AG10803 (cell line): ENCODE measurements at places on chromosomes 2 and 18.

DNA sequence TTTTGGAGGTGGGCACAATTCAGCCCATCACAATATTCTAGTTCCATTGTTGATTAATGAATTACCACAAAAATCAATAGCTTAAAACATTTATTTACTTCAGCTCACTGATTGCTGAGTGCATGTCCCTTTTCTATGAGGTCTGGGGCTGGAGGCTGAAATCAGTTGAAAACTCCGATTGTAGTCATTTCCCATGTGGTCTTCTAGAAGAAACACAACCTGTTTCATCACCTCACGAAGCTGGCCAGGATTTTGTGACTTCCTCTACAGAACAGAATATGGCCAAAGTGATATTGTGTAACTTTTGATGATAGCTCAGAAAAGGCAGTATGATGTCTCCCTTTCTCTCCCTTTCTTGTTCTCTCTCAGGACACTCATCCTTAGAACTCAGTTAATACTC, 44.1 kb upstream of the CYRIA start:
- DNase-seq = no peak

DNA sequence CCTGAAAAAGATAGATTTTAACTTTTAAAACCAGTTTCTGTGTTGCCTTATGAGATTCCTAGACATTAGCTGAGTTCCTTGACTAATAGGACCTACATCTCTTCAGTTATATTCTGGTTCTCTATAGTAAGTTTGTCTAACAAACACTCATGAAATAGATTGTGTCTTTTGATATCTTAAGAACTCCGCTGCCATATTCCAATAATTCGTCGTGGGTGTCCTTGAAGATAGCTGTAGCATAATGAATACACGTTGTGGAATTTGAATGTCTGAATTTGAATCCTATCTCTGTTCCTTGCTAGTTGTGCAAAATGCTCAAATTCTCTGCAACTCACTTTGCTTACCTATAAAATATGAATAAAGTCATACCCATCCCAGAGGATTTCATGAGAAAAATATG, 176.8 kb upstream of the COL3A1 start:
- no peak for DNase-seq

DNA sequence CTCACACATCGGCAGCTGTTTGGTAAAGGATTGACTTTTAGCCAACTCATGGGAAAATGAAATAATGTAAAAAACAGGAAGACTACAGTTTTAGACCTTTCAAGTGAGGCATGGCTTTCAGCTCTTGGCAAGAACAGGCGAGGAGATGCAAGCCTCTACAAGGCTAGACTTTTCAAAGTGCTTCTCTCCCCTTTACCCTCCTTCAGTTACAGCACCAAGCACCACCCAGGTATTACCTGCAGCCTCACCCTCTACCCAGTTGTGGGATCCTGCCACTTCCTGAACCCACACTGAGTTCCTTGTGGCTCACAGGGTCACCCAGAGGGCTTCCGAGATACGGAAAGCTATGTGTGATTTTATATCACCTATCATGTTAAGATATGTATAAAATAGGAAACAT, 14.7 kb downstream of the UGT1A10 start:
- DNase-seq = no peak

GRCh38 chr2:120267348-120267747, 14.7 kb downstream of the RALB start:
- no peak for DNase-seq

DNA sequence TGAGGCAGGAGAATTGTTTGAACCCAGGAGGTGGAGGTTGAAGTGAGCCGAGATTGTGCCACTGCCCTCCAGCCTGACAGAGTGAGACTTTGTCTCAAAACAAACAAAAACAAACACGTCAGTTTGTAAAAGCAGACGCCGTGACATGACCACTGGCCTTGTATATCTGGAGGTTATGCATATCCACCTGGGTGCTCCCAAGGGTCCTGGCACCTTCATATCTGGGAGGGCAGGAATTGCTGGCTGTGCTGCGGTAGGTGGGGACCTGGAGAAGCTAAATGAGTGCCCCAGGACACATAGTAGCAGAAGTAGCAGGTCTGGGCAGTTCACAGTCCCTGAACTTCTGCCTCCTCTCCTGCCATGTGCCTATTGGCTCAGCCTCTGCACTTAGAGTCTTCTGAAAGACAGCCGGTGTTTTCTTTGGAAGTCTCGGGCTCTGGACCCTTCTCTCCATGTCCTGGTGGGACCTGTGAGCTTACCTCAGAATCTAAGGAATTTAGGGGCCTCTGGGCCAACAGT, 30.9 kb upstream of the IL1R2 start:
- DNase-seq = no peak

- no peak for DNase-seq
Measured at GRCh38 chr2:32290000-32290339, 12.3 kb downstream of the YIPF4 start.

- peak; percentile 49 for DNase-seq
Measured at GRCh38 chr2:203804764-203805485, 62.6 kb upstream of the CTLA4 start.

DNA sequence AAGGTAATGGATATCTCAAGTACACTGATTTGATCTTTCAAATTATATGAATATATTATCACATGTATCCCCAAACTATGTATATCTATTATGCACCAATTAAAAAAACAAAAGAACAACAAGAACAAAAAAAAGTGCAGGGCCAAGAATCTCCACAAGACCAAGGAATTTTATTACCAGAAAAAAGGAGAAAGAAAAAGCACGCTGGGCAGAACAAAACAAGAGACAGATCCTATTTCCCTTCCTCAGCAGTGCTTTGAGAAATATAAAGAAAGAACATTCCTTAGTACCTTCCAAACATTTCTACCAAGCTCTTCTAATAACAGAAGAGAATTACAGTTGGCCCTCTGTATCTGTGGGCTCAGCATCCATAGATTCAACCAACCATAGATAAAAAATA, 144.7 kb upstream of the CREB1 start:
- no peak for DNase-seq

DNA sequence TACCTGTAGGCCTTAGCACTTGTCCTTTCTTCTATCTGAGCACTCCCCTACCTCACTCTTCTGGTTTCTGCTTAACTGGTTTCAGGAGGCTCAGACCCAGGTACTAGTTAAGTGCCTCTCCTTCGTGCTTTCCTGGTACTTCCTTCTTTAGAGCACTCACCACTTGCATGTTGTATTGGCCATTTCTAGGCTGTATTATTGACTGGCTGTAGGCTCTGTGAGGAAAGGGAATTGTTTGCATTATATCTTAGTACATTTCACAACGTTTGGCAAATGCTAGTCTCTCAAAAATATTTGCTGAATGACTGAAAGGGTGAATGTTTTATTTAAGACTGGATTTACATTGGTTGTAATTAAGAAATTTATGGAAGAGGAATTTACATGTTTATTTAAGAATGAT, 36.0 kb upstream of the SCN1A start:
- no peak for DNase-seq

GRCh38 chr2:10329880-10330699, 27.4 kb downstream of the HPCAL1 start:
- peak; percentile 53 for DNase-seq

DNA sequence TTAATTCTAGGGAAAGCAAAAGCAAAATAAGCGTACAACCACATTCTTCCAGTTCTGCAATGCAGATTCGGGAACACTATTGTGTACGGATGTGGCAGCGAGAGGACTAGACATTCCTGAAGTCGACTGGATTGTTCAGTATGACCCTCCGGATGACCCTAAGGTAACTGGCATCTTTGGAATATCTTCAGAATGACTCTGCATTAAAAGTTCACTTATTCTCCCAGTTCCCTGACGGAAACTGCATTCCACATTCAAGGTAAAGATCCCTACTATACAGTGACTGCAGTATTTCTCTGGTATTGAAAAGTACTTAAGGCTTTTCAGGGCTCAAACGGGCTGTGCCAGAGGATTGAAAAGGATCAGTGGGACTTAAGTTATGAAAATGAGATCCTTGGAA, 10.9 kb downstream of the DDX18 start:
- no peak for DNase-seq

GRCh38 chr2:42171396-42171980, 2.3 kb downstream of the EML4 start:
- DNase-seq = peak; percentile 30

GRCh38 chr18:21656402-21656801, 44.3 kb downstream of the SNRPD1 start:
- peak; percentile 1 for DNase-seq

- DNase-seq = peak; percentile 14
Measured at GRCh38 chr2:162317861-162318327, 590 bp downstream of the IFIH1 start.

- DNase-seq = no peak
Measured at GRCh38 chr18:31044926-31045325, 2.4 kb upstream of the DSC3 start.

DNA sequence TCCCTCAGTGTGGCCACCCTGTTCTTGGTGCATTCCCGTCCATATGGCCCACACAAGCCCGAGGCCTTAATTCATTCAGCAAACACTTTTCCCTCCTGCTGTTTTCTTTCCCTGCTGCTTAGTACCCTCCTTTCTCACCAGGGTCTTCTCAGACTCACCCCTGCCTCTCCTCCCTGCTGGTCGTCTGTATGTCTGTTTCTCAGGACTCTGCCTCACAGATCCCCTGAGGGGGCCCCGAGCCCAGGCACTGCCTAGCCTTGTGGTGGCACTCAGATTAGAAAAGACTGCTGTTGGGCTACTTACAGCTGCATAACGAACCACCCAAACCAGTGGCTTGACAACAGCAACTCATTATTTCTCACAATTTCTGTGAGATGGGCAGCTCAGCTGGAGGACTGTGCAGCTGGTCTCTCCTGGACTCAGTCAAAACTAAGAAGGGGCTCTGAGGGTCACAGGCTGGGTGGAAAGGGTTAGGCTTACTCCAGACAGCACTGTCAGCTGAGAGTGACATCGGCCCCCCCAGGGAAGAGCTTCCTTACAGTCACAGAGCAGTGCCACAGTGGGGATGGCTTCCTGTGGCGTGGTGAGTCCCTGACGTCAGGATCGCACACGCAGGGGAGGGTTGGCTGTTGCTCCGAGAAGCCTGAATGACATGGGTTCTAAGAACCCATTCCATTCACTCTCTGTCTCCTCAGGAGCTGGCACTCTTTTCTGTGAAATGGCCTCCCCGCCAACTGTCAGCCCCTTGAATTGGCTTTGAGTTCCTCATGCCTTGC, 139.0 kb downstream of the UXS1 start:
- DNase-seq = no peak

DNA sequence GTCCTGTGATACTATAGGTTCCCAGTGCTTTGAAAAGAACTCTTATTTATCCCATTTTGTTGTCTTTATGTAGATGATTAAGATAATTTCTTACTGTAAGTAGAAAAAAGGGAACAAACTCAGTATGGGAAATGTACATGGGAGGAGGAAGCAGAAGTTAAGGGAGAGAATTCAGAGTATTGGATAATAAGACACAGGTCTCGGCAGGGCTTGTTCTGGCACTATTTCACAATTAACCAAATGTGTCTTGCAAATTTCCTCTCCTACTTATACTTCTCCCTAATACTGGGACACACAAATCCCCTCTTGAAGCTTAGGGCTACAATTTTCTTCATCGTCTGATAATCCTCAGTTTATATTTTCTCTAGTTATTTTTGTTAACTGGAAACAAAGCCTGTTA, 744.0 kb downstream of the ADCYAP1 start:
- DNase-seq = no peak

DNA sequence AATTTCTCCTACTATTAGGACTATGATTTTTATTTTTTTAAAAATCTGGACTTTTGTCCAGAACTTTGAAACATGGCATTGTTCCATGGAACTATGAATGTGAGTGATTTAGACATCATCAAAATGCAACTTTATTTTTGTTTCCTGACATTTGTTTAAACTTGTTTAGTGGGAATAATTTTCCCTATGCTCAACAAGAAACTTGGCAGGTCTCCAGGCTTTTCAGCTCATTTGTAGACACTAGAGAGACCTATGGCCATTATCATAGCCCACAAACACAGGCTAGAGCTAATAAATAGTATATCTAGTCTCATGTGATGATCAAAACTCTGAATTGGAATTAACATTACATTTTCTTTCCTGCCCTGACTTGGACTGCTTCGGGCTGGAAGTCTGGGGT, 145.1 kb upstream of the CELF4 start:
- DNase-seq = no peak

GRCh38 chr2:29293830-29294438, 178.7 kb downstream of the CLIP4 start:
- DNase-seq = peak; percentile 6

- DNase-seq = no peak
Measured at GRCh38 chr2:168613551-168613950, 157.5 kb downstream of the CERS6 start.

DNA sequence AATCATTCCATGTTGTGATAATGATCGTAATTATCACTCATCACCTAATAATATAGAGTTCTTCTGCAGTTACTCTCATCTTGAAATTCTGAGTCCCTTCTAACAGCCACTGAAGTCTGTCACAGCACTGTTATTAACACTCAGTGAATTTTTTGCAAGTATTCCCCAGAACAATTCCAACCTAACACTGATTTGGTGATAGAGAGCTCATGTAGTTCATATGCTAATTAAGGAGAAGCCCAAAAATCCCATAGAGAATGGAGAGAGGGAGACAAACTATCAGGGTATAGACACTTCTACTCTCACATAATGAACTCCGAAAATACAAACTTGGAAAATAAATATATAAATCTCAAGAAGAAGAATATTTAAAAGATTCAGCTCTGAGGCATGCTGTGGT, 1253.4 kb upstream of the NXPH2 start:
- DNase-seq = no peak

DNA sequence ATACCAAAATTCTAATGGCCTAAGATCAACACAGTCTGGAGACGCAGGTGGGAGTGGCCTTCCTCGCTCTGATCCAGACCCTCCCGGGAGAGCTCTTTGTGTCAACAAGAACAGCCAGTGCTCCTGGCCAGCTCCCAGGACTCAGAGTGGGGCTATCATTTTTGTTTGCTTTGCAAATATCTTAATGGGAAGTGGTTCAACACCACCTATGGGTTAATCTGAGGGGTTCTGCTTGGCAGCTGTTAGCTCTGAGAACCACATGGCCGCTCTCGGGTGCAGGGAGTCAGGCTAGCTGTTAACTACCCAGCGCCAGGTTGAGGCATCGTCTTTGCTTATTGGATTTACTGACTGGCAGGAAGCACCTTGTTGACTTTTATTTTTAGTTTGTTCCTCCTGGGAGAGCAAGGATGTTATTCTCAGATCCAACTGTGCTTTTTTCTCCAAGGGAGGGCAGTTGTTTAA, 184.8 kb upstream of the SP5 start:
- DNase-seq = no peak

DNA sequence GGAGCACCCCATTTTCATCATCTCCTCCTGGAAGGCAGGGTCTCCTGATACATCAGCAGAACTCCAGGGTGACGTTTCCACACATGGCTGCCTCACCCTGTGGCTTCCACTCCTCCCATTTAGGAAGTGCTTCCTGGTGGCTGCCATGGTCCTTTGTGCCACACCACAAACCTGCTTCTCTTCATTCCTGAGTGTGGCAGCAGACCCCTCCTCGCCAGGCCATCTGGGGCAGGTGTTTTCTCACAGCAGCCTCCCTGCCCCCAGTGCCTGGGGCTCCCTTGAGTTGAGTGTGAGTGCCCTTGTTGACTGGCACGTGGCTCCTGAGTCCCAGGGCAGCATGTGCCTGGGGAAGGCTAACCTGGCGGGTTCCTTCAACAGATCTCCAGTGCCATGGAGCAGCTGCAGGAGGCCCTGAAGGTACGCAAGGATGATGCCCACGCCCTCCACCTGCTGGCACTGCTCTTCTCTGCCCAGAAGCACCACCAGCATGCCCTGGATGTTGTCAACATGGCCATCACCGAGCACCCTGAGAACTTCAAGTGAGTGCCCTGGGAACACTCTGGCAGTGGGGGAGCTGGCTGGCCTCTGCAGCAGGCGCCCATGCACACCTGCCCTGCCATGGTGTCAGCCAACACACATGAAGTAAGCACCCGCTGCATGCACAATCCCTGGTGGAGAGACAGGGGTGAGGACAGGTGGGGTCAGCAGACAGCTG, 113.4 kb upstream of the MCFD2 start:
- no peak for DNase-seq
